Neural crest cell (in vitro differentiated cells): ENCODE measurements at places on chromosomes 16 and 17. TPM values are rescaled to one million over a fixed set of nuclear protein-coding genes. Genes with fewer than 3 reads are reported as not detected.

NME3 gene
- 35.0 and 38.0 TPM in 2 replicates for total RNA-seq

PMP22 gene
- total RNA-seq, result 14.9 and 15.6 TPM in 2 replicates

C16orf96 gene
- 0.30 and 0.32 TPM in 2 replicates for total RNA-seq

LGALS9B gene
- not detected in 2 replicates for total RNA-seq

CDRT4 gene
- 2.4 and 2.8 TPM in 2 replicates for total RNA-seq

CHCT1 gene
- total RNA-seq, result not detected in 2 replicates

RAPGEFL1 gene
- 23.3 and 24.1 TPM in 2 replicates for total RNA-seq

LAT gene
- total RNA-seq, result 4.9 and 6.2 TPM in 2 replicates

PRDM7 gene
- total RNA-seq, result not detected in 2 replicates

UMOD gene
- total RNA-seq, result not detected in 2 replicates

KRTAP9-4 gene
- not detected in 2 replicates for total RNA-seq

CRYBA1 gene
- 1.9 and 2.4 TPM in 2 replicates for total RNA-seq

CTRB2 gene
- not detected in 2 replicates for total RNA-seq

KRTAP17-1 gene
- not detected in 2 replicates for total RNA-seq

CDRT15 gene
- total RNA-seq, result not detected in 2 replicates

CTRL gene
- 2.5 and 3.0 TPM in 2 replicates for total RNA-seq

HBA1 gene
- total RNA-seq, result not detected in 2 replicates
